ENCODE measurements at places on chromosomes 4 and X.

DNA sequence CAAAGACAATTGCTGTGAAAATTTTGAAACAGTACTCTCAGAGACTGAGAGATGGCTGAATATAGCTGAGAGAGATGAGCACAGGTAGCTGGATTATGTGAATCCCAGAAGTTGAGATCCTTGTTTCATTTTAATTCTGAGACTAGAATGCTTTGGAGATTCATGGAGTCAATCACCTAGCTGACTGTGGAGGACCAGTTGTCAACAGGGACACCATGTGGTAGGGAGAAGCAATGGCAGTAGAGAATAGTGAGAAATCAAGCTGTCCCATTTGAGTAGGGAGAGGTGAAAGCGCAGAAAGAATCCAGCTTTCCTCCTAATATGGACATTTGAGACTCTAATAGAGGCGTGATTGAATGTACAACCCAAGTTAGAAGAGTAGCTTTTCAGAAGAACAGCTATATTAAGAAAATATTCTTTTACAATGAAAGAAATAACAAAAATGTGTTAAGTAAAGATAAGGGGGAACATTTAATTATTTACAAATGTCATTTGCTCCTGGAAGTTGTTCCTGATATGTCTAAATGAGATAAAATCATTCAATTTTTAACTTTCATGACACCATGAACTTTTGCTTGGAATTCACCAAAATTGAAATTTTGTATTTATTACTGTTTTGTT lies 30.3 kb upstream of the GLRB start:
- no peak for DNase-seq

- DNase-seq = no peak
Observed at GRCh38 chrX:4314586-4314985, 601.1 kb upstream of the PRKX start.

- peak; percentile 36 for DNase-seq
Observed at GRCh38 chr4:39044956-39045826, 13.0 kb upstream of the TMEM156 start.

- no peak for DNase-seq
Observed at GRCh38 chr4:24056289-24056688, 166.4 kb upstream of the PPARGC1A start.

GRCh38 chrX:94576367-94577004 lies 902.5 kb downstream of the FAM133A start:
- DNase-seq = no peak

DNA sequence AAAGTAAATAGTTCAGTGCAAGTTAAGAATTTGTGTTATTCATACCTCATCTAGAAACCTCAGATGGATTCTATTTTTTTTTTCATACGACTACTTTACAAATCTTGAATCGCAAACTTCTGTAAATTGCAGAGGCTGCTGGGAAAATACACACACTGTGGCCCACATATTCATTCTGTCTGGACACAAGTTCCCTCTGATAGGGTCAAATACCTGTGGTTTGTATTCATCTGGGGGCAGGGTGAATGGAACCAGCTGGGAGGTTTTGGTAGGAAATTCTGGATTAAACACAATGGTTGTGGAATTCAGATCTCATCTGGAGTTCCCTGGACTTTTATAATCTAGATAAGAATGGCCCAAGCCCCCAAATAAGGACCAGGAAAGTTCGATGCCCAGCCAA lies 56.2 kb downstream of the SPATA18 start:
- DNase-seq = no peak

GRCh38 chr4:71259911-71260331 lies 78.9 kb upstream of the SLC4A4 start:
- no peak for DNase-seq

DNA sequence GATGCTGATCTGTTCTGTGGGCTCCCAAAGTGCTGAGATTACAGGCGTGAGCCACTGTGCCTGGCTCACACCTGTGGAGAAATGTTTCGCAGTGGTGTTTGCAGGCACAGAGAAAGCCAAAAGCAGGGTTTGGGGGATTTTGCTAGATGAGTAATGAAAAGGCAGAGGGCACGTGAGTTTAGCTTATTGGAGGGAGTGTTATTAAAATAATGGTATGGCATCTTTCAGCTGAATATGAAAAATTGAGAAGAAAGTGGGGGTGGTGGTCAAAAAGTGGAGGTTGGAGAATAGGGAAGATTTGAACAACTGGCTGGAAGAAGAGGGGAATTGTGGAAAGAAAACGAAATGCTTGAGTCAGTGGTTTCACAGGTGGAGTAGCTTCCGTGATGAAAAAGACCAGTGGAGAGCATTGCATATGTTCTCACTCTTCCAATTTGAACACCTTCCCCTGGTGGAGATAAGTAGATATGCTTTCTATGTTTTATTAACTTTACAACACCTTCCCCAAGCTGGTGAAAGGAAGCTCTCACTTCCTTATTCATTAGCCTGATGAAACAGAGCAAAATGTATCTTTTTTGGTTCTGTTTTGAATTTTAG lies 1.1 kb upstream of the CHST7 start:
- DNase-seq = no peak

DNA sequence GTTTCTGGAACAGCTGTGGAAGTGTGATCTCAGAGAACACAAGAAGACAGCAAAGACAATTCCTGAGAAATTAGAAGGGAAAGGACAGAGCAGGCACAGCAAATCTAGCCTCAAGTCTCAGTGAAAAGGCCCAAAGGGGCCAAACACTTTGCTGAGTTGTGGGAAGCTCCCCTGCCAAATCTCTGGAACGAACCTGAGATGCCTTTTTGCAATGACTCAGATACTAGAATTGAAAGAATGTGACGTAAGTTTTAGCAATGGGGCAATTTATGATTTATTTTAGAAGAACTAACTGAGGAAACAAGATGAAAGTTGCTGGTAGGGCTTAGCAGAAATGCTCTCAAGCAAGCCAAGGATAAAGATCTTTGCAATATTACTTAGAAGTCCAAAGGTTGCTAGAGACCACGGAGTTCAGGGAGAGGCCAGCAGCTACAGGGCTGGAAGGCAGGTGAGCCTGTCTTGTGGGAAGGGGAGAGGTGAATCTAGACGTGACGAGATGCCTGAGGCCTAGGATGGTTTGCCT lies 92.8 kb downstream of the AMELX start:
- DNase-seq = no peak

DNA sequence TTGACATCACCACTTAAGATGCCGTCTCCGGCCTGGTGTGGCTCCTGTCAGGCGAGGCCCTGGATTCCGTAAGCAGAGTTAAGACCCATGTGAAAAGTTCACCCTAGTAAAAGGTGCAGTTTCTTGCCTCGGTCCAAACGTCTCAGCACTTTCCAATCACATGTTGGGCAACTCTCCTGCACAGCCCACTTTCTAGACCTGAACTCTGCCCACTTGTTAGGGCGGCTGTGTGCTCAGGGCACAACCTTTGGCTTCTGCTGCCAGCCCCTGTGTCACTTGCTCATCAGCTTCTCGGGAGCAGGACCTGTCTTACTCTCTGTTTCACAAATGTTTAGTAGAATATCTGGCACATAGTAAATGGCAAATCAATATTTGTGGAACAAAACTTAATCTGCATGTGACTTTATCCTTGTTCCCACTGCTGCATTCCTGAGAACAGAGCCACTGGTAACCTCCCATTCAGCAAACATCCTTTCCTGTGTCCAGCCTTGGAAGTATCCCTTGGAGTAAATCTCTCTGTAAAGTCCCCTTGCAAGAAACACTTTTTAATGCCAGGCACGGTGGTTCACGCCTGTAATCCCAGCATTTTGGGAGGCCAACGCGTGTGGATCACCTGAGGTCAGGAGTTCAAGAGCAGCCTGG lies 38.7 kb upstream of the SH3RF1 start:
- no peak for DNase-seq

DNA sequence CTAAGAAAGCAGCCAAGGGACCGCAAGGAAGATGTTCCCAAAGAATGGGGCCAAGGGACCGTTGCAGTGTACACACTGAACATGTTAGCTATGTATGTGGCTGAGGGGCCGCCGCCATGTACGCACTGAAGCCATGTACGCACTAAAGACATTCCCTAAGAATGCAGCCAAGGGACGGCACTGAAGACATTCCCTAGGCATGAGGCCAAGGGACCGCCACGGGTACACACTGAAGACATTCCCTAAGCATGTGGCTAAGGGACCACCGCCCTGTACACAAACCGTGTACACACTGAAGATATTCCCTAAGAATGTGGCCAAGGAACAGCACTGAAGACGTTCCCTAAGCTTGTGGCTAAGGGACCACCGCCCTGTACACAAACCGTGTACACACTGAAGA lies 54.0 kb downstream of the DHRSX start:
- DNase-seq = no peak

DNA sequence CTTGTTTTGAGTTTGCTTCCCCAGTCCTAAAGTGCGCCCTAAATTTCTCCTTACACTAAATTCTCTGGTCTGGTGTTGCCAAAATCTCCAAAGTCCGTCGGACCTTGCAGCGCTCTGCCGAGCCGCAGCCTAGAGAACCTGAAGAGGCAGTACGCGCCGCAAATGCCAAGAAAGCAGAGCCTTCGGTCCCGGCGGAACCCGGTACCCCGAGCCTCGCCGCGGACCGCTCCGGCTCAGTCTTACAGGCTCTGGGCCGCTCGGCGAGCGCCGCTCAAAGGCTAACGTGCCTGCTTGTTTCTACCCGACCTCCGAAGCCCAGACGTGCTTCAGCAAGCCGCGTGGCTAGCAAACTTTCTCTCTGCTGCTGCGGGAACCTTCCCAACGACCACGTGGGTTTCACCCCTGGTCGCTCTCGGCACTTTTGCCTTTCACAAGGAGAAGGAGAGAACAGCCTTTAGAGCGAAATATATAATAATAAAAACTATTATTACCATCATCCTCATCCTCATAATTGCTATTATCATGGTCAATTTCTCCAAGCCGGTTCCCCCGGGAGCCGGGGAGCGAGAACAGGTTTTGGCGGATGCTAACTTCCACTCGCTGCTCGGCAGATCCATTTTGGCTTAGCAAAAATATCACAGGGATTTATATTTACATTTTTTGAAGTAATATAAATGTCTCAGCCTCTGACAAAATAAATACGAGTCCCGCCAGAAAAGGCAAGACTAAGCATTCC lies 2.2 kb upstream of the HTR2C start:
- DNase-seq = no peak

DNA sequence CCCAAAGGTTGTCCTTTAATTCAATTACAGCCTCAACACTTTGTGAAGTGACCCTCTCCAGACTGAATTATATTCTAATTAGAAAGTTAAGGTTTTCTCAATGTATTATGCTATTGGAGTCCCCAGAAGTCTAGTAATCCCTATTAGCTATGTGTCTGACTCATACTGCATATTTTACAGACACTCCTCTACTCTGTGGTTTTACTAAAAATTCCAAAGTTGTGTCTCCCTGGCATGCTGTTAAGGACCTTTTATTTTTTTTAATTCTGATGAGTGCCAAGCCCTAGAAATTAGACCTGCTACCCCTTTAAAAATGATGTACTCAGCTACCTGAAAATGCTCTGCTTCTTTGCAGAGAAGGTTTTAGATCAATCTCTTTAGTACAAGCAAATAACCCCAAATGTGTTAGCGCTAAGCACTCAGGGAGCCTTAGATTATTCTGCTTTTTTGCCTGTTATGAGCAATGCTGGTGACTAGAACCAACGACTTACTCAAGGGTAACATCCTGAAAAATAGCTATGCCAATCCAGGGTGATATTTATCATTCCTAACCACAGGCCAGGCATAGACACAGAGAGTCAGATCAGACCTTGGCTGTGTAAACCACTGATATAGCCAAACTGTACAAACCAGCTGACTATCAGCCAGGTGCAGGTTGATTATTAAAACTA lies 26.1 kb upstream of the CXCL13 start:
- no peak for DNase-seq

DNA sequence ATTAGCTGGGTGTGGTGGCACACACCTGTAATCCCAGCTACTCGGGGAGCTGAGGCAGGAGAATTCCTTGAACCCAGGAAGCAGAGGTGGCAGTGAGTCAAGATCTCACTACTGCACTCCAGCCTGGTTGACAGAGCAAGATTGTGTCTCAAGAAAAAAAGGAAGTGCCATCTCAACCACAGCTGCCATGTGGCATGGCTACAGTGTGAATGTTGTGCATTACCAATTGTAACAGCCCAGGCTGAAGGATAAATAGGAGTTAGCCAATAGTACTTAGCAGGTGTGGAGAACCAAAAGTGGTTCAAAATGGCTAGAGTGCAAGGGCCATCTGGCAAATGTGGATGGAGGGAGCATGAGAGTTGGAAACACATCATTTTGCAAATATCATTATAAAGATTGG lies 28.9 kb downstream of the SLC25A5 start:
- DNase-seq = no peak

GRCh38 chr4:138871555-138871875 lies 144.1 kb upstream of the NOCT start:
- no peak for DNase-seq

- DNase-seq = no peak
Observed at GRCh38 chr4:166146806-166147540, 273.9 kb downstream of the TLL1 start.

DNA sequence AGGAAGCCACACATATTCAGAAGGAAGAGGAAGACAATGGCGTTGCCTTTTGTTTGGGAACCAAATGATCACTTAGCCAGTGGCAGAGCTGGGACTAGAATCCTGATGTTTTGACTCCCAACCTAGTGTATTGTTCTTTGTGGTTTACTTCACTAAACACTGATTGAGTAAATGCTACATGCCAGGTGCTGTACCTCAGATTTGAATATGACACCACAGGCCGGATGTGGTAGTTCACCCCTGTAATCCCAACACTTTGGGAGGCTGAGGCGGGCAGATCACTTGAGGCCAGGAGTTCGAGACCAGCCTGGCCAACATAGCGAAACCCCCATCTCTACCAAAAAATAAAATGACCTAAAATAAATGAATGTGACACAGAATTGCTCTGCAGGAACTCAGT lies 8.4 kb downstream of the NDUFA1 start:
- DNase-seq = no peak

DNA sequence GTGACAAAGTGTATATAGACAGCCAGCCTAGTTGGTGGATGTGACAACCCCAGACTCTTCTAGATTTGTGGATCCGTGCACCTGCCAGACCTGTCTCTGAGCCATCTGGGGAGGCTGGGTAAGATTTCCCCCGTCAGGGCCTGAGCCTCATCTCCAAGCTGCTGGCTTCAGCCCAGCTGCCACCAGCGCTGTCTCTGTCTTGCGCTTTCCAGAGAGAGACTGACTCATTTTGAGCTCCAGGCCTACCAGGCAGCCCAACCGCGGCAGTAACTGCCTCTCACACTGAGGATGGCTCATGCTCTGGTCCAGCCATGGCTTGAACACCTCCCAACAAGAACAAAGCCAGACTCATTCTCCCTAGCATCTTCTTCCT lies 26.4 kb downstream of the NOP14 start:
- DNase-seq = no peak

DNA sequence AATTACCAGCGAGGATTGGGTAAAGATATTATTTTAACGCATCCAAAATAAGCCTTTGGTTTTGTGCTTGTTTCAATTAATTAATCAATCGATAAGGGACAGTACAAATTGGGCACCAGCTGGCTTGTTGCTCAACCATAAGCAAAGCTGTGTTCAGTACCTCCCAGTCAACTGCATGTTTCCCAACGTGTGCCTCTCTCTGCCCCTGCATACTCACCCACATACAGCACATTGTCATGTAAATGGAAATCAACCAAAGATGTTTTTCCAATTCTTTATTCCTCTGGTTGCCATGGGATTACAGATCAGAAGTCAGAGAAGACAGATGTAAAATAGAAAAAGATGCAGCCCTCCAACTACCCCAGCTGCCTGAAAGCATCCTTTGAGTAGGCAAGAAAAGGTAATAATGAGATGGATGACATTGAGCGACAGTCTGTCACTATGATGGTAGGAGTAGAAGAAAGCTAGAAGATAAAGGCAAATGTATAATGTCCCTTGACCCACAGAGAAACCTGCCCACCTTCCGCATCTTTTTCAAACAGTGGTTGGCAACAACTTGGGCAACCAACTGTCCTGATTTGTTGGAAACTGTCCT lies 92.7 kb upstream of the TSPAN7 start:
- DNase-seq = no peak

GRCh38 chrX:72027024-72027913 lies 104.4 kb downstream of the RTL5 start:
- no peak for DNase-seq
